ENCODE measurements at places on chromosomes 7 and 10.
A peak's percentile ranks its signal among the peaks of the same experiment; 100 is the strongest.

DNA sequence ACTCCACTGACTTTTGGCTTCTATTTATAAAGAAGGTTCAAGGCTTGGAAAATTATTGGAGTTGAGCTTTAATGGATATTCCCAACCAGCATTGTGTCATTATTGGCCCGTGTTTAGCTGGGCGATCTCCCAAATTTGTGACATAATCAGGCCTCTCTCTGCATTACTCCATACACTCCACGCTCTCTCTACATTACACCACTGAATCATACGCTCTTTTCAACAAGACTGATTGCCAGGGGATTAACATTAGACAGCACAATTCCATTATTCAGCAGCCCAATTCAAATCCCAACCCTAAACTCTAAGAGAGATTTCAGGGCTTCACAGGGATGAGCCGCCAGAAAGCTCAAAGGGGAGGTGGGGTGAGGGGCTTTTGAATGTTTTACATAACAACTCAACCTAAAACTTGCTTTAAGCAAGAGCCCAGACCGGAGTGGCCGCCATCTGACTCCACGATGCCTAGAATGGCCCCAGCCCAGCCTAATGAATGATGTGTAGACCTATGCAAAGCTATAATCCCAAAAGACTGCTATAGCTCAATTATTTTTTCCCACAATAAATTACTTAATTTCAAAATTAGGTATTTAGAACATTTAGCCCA, 61.8 kb downstream of the FGFR2 start:
- DNase-seq: no peak

DNA sequence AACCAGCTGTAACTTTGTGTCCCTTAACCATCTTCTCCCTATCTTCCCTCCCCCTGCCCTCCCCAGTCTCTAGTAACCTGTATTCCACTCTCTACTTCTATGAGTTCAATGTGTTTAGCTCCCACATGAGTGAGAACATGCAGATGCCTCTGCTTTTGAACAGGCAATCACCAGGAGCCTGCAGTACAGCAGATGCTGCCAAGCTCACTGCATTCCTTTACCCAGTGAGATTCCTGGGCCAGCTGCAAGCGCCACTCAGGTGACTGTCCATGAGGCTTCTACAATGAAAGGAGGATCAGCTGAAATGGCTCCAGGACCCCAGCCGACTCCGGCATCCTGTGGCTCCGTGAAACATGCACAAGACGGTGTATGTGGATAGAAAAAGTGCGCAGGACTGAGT, 15.7 kb downstream of the GRID1 start:
- DNase-seq: no peak

DNA sequence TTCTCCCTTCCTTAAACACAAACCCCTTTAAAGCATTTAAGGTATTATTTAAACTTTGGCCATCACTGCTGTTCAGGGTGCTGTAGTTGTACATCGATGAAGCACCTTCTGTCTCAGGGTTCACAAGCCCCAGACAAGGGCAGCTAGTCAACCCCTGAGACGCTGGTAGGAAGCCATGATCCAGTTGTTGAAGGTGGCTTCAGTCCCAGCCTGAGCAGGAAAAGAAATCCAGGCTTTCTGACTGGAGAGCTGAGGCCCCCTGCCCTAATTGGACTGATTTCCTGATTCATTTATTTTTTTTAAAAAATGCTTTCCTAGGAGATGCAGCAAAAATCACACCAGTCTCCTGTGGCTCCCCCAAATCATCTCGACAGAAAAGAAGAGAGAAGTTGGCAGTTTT, 15.8 kb downstream of the CPA1 start:
- no peak for DNase-seq

DNA sequence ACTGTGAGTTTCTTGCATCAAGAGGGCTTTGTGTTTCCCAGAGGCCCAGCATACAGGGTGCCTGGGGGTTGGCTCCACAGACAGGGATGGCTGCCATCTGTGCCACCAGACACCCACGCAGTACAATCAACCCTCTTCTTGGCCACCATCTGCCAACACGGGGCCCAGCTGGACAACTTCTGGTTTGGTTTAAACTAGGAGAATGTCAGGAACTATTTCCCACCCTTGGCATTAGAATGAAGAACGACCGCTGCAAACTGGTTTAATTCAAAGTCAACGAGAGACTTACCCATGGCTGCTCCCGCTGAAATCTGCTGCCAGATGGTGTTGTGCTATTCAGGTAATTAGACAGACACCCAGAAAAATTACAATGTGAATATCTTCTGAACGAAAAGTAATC, 27.8 kb downstream of the NMT2 start:
- no peak for DNase-seq

- DNase-seq: no peak
These were observed 67.9 kb upstream of the AFAP1L2 start for GRCh38 chr10:114471906-114472876.

DNA sequence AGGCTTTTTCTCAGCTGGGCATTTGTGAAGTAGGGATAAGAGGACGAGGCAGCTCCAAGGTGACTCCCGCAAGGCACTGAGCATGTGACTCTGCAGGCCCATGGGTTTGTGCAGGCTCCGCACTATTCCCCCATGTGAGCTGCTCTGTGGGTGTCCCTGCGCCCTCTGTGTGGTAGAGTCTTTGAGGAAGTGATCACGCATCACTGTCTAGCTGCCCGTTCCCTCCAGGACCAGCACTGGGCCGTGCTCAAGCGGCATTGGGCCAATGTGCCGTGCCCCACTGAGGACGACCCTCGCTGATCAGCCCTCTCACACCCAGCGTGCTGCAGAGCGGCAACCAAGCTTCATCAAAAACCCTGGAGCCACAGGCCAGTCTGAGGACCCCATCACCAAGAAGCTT, 7.5 kb downstream of the PRKAG2 start:
- DNase-seq: no peak

- no peak for DNase-seq
These were observed 1118.0 kb upstream of the C7orf33 start for GRCh38 chr7:147472556-147472955.

DNA sequence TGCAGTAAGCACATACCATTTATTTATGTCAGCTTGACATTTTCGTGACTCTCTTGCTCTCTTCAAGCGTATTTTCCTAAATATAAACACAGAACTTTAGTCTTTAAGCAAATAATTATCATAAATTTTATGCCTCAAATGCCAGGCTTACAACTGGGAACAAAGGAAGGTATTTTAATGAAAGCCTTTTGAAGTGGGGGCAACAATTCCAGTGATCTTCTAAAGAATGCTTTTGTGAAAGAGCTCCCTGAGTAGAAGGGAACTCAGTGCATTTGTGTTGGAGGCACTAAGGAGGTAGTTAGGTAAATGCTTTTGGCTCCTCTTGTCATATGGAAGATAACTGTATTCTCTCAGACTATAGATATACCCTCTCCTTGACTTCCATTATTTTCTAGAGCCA, 104.9 kb downstream of the VPS50 start:
- no peak for DNase-seq

DNA sequence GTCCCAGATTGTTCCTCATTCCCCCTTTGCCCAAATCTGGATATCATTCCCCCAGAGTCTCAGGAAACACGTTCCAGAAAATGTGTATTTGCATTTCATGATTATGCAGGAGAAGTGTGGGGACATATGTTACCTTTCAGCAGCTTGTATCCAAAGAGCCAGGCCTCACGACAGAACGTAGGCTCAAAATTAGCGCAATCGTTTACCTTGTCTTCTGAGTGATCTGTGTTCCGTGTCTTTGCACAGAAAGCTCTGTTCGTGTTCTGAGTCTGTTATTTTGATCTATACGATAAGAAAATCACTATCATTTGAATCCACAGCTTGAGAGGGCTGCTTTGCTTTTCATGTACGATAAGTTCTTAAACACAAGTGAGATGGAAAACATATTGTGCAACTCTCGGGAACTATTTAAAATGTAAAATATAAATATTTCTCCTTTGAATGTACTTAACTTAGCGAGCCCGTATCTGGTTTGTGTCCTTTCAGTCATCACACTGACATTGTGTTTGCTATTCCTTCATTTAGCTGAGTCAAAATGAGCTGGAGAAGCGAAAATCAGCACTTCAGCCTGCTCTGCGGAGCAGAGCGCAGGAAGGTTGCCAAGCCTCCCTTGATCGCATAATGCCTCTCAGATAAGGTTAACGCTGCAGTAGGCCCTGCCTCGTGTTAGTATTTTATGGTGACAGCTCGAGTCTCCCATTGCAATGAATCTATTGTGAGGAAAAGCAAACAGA, 80.2 kb upstream of the CACNB2 start:
- no peak for DNase-seq

DNA sequence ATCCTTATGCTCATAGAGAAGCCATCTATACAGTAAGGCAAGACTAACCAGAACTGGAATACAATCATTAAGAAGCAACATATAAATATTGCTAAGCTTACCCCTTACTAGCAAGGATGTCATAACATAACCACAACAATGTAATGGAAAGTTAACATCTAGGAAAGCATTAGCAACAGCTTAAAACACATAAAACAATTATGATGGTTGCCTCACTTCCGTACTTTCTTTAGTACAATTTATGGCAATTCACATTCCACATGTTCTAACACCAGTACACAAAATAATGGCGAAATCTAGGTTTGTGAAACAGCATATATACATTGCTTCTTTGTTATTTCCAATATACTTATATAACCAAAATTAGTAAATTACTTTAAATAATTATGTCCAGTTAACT, 195.0 kb downstream of the AHR start:
- DNase-seq: no peak

- DNase-seq: no peak
These were observed 14.0 kb downstream of the DNAJB12 start for GRCh38 chr10:72340510-72341261.

GRCh38 chr7:92944633-92945032, 108.3 kb upstream of the CDK6 start:
- DNase-seq: no peak

- no peak for DNase-seq
These were observed 372.3 kb upstream of the NRP1 start for GRCh38 chr10:33706746-33707145.

- no peak for DNase-seq
These were observed 25.5 kb upstream of the SLC29A3 start for GRCh38 chr10:71293446-71294084.

DNA sequence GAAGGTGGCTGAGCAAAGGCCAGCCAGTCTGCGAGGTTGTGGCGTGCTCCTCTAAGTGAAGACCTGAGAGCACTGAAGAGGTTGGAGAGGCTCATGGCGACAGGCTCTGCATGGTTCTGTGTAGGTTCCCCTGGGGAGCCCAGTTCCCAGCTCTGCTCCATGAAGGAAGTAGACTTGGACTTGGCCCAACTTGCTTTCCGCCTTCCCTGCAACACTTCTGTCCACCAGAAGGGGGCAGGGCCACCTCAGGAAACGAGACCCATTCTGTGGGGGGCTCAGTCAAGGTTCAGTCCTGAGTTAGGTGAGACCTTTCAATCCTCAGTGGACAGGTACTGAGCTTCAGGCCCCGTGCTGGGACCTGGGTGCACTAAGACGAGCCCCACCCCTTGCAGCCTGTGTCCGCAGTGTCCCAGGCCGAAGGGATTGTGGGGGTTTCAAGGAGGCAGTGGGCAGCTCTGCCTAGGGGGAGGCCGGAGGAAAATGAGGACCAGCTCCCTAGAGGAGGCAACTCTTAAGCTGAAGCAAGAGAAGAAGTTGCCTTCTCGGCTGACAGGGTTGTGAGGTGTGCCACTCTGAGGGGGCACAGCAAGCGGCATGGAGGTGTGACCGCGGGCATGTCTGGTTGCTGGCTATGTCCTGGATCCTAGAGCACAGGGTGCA, 15.0 kb upstream of the PCBD1 start:
- no peak for DNase-seq

GRCh38 chr7:16564909-16565426, 38.3 kb downstream of the LRRC72 start:
- peak; percentile 34 for DNase-seq

DNA sequence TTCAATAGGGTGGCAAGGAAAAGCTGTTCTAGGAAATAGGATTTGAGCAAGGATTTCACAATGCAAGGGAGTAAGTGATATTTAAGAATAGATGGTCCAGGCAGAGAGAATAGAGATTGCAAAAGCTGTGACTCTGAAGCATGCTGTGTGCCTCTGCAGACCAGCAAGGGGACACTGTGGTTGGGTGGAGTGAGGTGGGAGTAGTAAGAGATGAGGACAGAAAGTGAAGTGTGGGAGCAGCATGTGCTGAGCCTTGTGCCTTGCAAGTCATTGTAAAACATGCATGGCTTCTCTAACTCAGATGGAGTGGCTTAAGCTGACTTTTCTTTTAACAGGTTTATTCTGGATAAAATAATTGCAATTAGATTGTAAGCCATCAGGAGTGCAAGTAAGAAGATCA, 442.4 kb downstream of the CCSER2 start:
- DNase-seq: no peak

GRCh38 chr7:120794106-120794729, 63.7 kb downstream of the TSPAN12 start:
- no peak for DNase-seq

DNA sequence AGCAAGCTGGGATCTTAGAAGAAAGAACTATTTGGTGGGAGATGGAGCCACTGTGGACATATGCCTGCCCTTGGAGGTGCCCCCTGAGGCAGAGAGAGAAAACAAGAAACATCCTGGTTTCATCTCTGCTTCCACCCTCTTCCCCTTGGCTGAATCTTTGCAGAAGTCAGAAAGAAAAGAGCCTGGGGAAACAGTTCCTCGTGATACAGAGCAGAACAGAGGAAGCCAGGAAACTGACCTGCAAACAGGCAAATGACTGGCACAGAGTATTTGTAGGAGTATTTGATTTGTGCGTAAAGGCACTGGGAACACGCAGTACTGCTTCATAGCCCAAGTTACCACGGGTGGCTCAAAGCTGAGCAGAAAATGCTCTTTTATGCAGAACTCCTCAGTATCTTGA, 7.0 kb upstream of the KEL start:
- DNase-seq: no peak

DNA sequence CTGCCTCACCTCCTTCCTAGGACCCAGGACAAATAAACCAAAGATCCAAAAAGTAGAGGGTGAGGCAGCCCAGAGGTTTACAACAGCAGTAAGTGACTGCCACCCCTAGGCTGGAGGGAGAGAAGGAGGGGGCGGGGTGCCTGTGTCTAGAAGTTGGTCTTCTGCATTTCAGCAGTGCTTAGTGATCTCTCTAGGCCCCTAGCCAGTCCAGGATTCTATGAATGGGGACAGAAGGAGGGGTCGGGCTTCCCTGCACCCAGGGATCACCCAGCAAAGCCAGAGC, 62.8 kb upstream of the KDM7A start:
- no peak for DNase-seq

- no peak for DNase-seq
These were observed 99.3 kb downstream of the KAT6B start for GRCh38 chr10:74925708-74926107.

- DNase-seq: no peak
These were observed 20.6 kb downstream of the TMEM273 start for GRCh38 chr10:49167425-49168170.

DNA sequence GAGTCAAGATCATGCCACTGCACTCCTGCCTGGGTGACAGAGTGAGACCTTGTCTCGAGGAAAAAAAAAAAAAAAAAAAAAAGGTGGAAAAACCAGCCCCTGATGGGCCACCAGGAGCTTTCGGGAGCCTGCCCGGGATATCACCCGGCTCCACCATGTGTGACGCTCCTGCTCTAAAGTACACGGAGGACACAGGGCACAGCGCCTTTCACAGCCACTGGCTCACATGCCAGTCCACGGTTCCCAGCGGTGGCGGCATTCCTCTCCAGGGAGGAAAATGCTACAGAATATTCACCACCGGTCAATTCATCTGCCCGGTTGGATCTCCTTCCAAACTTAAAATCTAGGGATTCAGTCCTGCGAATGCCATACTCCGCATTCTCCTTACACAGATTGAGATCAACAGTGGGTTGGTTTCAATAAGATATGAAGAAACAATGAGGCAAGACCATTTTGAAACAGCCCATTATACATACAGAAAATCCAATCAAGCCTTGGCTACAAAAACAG, 81.2 kb downstream of the CTBP2 start:
- DNase-seq: no peak
